Aortic smooth muscle cell (primary cell): ENCODE measurements at places on chromosomes 11 and 22. TPM values are rescaled to one million over a fixed set of nuclear protein-coding genes. Genes with fewer than 3 reads are reported as not detected.

FAM181B gene
- not detected in 2 replicates for total RNA-seq

PRR5L gene
- 7.6 and 10.4 TPM in 2 replicates for total RNA-seq

ZNF214 gene
- total RNA-seq, result 4.7 and 4.8 TPM in 2 replicates

PICALM gene
- 368 and 396 TPM in 2 replicates for total RNA-seq

PGA5 gene
- 0.13 TPM in 1 of 2 replicates, not detected in the other for total RNA-seq

OPCML gene
- 0.06 TPM in 1 of 2 replicates, not detected in the other for total RNA-seq

ADM gene
- total RNA-seq, result 92.6 and 111 TPM in 2 replicates

MRGPRX4 gene
- not detected in 2 replicates for total RNA-seq

TTC17 gene
- total RNA-seq, result 65.1 and 68.1 TPM in 2 replicates

FLRT1 gene
- total RNA-seq, result under 0.01 TPM in 1 of 2 replicates, not detected in the other

CRACR2B gene
- total RNA-seq, result 4.6 and 4.9 TPM in 2 replicates
